HuH-7.5 (cell line): ENCODE measurements at places on chromosomes 7 and 10.

DNA sequence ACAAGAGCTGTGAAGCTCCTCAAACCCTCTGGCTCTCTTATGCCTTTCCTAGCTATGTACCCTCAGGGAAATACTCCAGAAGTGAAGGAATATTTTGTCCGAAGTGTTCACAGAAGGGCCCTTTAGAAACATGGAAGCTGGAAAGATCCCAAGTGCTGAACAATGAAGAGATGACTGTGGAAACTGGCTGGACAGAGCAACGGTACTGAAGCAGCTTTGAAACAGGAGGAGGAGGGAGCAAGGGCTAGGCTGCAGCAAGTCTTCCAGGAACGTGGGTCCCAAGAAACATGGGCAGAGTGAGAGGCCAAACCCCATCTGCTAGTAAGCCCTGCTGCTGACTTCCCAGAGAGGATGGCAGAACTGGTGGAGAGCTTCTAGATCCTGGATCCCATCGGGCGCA, 3.0 kb upstream of the PSAP start:
- no peak for DNase-seq

GRCh38 chr7:136969761-136970160, 101.3 kb downstream of the CHRM2 start:
- no peak for DNase-seq

- no peak for DNase-seq
Measured at GRCh38 chr10:91797048-91797690, 1.1 kb upstream of the TNKS2 start.

GRCh38 chr10:84270708-84271107, 25.9 kb downstream of the RGR start:
- DNase-seq = no peak

- DNase-seq = no peak
Measured at GRCh38 chr7:23067271-23067670, 38.3 kb upstream of the KLHL7 start.
